ENCODE measurements at places on chromosomes 16 and 17. TPM values are rescaled to one million over a fixed set of nuclear protein-coding genes. Genes with fewer than 3 reads are reported as not detected.
A peak's percentile ranks its signal among the peaks of the same experiment; 100 is the strongest.

TPSG1 gene
- not detected for total RNA-seq

EFCAB13 gene
- total RNA-seq = 7.4 TPM

ASGR1 gene
- total RNA-seq = 16.4 TPM

CCL4 gene
- not detected for total RNA-seq

G6PC1 gene
- total RNA-seq = not detected

TLCD1 gene
- total RNA-seq = 1.4 TPM

RASL10B gene
- total RNA-seq = 0.20 TPM

KRT25 gene
- not detected for total RNA-seq

MEFV gene
- total RNA-seq = not detected

NOXO1 gene
- 0.13 TPM for total RNA-seq

PSMC3IP gene
- 9.2 TPM for total RNA-seq

TBC1D3H gene
- not detected for total RNA-seq

GRCh38 chr17:42975265-42975664 lies 4.6 kb downstream of the PTGES3L start:
- DNase-seq = no peak

DNA sequence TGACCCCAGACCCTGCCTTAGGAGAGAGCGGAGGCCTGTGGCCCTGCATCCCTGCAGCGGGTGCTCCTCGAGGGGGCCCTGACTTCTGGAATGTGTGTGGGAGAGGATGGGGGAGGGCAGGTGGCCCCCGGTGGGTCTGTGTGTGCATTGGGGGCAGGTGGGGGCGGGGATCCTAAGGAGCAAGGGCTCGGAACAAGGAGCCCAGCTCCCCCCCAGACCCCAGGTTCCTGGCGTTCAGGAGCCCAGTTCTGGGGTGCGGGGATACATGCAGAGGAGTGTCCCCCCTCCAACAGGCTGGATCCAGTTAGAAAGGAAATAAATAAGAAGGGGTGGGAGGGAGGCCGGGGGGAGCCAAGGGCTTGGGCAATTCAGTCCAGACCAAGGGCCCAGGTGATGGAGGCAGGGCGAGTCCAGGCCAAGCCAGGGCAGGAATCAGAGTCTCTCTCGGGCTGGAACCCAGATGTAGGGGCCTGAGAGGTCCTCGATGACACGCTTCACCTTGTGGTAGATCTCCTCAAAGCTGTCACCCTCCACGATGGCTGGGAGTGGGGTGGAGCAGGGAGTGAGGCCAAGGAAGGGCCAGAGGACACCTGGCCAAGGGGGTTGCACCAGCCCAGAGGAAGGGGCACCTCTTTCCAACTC lies 11.2 kb upstream of the ASGR1 start:
- no peak for DNase-seq

DNA sequence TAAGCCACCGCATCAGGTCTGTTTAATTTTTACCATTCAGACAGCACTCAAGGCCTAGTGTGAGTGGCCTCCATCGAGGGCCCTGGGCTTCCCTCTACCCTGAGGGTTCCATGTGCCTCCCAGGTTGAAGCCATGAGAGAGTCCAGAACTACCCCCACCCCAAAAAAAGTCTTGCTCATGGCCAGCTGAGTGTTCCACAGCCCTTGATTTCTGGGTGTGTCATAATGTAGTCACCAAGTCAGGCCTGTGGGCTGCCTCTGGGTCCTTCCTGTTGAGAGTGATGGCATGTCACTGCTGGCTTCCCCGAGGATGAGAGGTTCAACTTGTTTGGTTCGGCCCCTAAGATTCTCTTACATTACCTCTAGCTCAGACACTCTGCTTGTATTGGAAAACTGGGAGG lies 100.6 kb downstream of the PITPNC1 start:
- no peak for DNase-seq

GRCh38 chr16:649631-650030 lies 466 bp downstream of the WDR90 start:
- no peak for DNase-seq

DNA sequence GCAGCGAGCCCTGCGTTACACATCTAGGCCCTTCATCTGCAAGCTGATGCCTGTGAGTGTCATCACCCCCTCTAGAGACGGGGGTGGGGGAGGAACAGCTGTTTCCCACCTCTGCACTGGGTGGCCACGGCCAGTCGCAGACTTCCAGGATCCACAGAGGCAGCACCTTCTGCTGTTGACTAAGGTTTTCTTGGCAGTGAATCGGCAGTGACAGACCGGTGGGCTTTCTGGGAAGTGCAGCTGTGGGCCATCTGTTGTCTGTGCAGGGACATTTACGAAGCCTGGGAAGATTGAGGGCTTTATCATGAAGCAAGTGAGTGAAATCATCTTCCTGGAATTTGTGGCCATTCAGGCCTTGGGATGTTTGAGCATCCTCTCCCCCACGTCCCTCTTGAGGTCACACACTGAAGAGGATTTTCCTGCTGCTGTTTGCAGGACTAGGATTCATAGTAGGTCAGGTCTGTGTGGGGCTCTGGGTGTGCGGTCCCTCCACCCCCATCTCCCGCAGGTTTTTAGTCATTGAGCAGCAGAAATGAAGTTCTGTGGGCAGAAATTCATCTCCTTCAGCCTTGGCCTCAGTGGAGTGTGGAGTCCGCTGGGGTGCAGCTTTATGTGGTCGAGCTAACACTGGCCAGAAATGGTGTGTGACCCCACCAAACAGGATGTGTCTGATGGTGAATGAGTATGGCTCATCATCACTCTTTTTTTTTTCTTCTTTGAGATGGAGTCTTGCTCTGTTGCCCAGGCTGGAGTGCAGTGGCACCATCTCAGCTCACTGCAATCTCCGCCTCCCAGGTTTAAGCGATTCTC lies 12.0 kb downstream of the PGS1 start:
- DNase-seq = peak; percentile 24

GRCh38 chr16:79648826-79649225 lies 48.3 kb upstream of the MAF start:
- DNase-seq = no peak

DNA sequence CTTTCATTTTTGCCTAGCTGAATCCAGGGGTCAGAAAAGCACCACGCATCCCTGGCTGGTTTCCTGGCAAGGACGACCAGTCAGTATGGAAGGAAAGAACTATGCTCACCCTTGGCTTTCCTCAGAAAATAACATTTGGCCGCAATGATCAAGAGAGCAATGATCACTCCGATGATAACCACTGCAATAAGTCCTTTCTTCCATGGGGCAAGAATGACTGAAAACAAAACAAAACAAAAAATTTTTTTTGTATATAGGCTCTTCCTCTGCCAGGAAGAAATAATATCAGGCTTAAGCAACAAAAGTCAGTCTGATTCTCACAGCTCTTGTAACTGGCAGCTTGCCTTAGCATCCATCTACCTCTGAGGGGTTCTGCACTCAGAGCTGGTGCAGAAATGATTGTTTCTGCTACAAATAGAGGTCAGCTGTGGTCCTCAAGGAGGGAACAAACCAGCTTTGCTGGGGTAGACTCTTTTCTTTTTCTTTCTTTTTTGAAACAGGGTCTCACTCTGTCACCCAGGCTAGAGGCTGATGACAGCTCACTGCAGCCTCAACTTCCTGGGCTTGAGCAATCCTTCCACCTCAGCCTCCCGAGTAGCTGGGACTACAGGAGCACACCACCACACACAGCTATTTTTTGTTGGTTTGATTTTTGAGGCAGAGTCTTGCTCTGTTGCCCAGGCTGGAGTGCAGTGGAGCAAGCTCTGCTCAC lies 35.7 kb downstream of the PECAM1 start:
- no peak for DNase-seq

GRCh38 chr17:7041607-7042500 lies 2.0 kb downstream of the SLC16A11 start:
- DNase-seq = no peak

GRCh38 chr17:77254951-77255825 lies 114.4 kb downstream of the SEC14L1 start:
- no peak for DNase-seq

- DNase-seq = no peak
Measured at GRCh38 chr16:13864689-13865088, 55.3 kb upstream of the ERCC4 start.

DNA sequence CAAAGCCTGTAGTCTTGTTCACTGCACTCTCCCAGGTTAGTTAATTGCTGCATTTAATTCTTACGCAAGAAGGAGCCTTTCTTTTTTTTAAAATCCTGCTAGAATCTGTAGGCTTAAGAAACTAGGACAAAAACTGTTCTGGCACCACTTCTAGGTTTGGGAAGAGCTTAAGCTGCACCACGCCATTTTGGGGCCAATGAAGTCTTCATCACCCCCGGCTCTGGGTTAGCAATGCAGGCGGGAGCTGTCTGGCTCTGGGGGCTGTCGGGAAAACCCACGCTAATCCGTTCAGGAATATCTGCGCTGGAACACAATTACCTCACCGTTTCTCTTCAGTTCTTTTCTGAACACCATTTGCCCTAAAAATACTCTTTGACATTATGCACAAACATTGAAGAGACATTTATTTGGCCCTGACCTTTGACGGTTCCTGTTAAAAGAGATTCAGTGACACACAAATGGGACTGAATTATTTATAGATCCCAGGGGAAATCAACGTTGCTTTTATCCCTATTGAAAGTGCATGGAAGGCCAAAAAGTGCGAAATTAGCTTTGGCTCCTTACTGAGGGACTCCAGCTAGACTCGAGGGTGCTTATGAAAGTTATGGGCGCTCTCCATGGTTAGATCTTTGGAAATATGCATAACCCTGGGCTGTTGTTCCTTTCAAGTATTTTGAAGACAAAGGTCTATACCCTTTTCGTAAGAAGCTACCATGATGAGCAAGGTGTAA lies 249.2 kb downstream of the HAPSTR1 start:
- no peak for DNase-seq

DNA sequence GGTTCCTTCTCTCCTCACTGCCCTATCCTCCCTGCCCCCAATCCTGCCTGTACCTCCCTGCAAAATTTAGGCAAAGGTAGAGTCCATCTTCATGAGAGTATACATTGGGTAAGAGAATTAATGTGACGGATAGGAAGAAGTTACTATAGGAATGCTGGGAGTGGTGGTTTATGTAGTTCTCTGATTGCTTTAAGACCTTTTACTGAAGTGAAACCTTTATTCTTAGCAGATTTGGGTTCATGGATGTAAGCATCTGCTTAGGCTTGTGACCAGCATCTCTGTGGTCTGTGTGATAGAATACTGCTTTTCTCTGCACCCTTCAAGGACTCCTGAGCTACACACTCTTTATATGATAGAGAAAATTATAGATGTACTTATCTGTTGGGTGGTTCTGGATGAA lies 127.3 kb downstream of the PRKCA start:
- DNase-seq = no peak

DNA sequence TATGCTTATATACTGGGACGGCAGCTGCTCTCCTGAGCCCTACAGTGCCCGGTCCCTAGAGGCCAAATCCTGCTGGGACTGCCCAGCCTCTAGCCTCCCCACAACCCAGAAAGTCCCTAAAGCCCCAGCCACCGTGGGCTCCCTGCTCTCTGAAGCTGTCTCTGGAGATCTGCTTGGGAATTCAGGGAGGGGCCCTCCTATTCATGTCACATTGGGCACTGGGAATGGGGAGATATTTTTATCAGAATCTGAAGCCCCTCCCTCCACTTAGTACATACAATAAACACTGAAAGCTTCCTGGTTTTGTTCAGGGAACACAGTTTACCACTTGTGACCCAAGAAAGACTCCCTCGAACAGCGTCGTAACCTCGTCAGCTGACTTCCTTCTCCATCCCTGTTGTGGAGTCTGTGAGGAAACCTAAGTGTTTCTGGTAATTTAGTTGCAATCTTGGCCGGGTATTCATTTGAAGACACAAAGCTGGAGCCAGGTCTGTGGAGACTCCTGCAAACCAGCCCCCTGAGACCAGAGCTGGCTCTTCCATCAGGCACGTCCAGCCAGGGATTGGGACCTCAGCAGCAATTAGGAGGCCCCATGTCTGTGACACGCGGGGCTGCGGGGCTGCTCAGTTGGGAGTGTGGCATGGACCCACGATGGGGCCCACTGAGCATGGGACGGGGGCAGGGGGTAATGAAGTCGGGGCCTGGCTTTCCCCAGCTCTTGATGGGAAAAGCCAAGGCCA lies 38.5 kb downstream of the PGS1 start:
- DNase-seq = peak; percentile 67

- DNase-seq = no peak
Measured at GRCh38 chr16:74650966-74651567, 15.6 kb downstream of the RFWD3 start.

DNA sequence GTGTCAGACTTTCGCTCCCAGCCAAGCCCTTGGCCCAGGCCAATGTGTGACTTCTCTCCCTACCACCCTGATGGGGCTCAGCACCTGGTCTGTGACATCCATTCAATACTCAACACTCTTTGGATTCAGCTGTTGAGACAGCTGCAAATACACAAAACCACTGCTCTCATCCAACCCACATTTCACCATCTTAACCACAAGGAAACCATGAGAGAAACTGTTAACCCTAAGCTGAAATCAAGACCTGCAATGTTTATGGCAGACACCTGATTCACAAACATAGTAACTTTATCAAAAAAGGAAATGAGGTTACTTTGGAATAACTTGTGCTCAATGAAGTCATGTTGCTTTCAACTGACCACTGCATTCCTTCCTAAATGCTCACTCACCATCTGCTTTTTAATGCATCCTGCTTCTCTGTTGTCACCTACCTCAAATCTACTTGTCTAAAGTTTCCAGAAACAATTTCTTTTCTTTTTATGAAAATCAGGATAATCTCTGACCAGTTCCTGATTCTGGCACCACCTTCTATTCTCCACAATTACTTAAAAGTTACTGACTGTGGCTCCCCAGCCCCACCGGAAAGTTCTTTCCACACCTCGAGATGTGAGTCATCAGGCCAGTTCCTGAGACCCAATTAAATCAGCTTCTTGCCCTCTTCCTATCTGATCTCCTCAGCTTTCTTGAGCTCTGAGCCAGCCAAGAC lies 88.2 kb downstream of the NOG start:
- DNase-seq = peak; percentile 72

GRCh38 chr16:609984-610383 lies 20.1 kb downstream of the RAB40C start:
- no peak for DNase-seq
